ENCODE measurements at places on chromosomes 1 and 21. TPM values are rescaled to one million over a fixed set of nuclear protein-coding genes. Genes with fewer than 3 reads are reported as not detected.

DNA sequence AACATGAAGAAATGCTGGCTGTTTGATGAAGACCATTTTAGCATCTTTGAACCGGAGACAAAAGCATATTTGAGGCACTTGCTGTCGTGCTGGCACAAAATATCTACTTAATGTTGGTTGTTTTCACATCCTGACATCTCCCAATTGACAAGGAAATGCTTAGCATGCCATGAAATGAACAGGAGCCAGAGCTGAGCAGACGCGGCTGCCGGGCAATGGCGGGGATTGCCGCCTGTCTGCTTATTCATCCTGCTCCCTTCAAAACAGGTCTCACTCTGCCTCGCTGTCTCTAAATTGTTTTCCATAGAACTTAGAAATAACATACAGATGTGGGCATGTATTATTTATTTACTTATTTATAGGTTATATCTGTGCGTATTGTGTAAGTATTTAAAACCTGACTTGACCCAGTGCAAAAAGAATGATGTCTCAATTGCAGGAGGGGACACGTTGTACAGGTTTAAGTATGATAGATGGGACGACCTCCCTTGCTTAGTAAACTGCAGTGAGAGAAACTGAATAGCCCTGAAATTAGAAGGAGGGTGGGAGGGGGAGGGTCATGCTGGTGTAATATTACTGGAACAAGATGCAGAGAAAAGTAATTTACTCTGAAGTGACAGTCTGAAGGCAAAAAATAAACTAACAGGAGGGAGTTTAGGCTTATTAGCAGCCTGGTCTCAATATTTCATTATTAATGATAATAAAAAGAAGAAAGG, 590.4 kb upstream of the PLXNA2 start:
- DNase-seq: peak; percentile 19

GRCh38 chr1:156750191-156750672, 1.2 kb downstream of the HDGF start:
- no peak for DNase-seq

DNA sequence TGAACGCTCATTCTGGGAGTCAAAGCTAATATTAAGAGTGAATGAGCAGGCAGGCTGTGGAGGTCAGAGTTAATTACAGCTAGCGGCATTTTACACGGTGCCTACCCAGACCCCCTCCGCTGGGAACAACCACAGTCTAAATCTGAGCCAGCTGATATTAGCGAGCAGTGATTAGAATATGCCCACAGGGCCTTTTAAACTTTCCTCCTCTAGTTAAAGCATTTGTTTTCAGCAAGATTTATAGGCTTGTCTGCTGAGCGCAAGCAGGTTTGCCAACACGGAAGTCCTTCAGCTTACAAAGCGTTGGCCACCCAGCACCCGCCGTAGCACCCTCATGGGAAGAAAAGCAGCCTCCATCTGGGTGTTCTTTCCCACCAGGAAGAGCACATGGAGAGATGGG, 72.1 kb downstream of the LMX1A start:
- DNase-seq: no peak

GRCh38 chr1:47443530-47444296, 5.9 kb downstream of the FOXD2 start:
- DNase-seq: peak; percentile 50

DNA sequence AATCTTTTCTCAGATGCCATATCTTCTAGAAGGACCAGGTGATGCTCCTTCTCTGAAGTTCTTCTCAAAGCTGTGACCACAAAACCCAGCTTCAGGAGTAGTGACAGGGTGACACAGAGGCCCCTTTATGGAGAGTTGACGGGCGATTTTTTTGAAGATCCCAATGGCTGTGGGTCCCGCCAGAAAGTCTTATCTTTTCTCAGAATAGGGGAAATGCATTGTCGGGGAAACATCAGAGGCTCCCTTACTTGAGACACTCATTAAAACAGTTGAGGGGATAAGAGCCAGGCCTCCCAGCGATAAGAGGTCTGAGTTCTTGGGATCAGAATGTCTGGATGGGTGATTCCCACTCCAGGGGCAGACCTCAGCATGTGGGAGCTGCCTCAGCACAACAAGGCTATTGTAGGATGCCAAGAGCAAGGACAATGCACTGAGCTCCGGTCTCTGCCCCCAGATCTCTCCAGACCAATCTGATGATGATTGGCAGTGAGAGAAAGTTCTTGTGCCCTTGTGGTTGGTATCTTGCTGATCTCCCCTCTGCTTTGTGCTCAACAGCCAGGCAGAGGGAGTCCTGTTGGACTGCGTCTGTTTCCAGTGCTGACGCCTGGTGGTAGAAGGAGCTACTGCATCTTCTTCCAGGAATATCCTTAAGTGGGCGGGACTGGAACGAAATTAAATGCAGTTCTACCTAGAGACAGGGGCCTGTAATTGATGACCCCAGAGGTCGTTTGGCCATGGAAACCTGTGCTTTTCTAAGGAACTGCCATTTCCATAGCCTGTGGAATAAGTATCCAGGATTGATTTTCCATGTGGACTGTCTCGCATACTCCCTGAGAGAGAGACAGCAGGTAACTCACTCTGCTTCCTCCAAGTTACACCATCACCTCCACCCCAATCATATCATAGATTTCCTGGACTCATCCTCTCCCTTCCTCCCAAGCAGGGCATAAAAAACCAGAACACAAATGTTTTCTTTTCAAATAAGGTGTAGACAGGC, 6.8 kb upstream of the ACKR1 start:
- DNase-seq: peak; percentile 70

- no peak for DNase-seq
Observed at GRCh38 chr1:184950906-184951305, 23.4 kb downstream of the NIBAN1 start.

DNA sequence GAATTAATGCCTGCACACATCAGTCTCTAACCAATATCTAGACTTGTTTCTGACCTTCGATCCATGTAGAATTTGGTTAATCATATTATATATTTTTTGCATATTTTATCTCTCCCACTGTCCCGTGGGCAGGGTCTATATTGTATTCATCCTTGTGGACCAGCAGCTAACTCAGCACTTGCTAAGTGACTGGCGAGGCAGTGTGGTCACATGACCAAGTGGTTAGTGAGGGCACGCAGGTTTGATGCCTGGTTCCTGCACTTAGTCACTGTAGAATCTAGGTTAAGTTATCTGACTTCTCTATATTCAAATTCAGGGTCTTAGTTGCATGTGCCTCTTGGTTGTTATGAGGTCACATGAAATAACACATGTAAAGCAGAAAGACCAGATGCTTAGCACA, 120.5 kb downstream of the UBE2U start:
- DNase-seq: no peak

Gene MAP3K7CL
- 4.8 TPM for total RNA-seq

Gene MR1
- 7.5 TPM for total RNA-seq

Gene TMEM52
- total RNA-seq: 1.7 TPM

Gene FCRL6
- total RNA-seq: not detected

Gene RHEX
- total RNA-seq: 0.59 TPM

Gene OR2L3
- total RNA-seq: 0.79 TPM

Gene RGS8
- total RNA-seq: 6.8 TPM

Gene GNAT2
- total RNA-seq: not detected

Data from spinal cord (tissue), 10 donors.